Stimulated activated CD8-positive, alpha-beta memory T cell treated with anti-CD3 and anti-CD28 coated beads, Interleukin-15, amount 100 ng/mL, for 48 hours (primary cell): ENCODE measurements at places on chromosomes 1 and 21.

- DNase-seq, result no peak
These were observed 10.1 kb upstream of the ABCA4 start for GRCh38 chr1:94130851-94131595.

DNA sequence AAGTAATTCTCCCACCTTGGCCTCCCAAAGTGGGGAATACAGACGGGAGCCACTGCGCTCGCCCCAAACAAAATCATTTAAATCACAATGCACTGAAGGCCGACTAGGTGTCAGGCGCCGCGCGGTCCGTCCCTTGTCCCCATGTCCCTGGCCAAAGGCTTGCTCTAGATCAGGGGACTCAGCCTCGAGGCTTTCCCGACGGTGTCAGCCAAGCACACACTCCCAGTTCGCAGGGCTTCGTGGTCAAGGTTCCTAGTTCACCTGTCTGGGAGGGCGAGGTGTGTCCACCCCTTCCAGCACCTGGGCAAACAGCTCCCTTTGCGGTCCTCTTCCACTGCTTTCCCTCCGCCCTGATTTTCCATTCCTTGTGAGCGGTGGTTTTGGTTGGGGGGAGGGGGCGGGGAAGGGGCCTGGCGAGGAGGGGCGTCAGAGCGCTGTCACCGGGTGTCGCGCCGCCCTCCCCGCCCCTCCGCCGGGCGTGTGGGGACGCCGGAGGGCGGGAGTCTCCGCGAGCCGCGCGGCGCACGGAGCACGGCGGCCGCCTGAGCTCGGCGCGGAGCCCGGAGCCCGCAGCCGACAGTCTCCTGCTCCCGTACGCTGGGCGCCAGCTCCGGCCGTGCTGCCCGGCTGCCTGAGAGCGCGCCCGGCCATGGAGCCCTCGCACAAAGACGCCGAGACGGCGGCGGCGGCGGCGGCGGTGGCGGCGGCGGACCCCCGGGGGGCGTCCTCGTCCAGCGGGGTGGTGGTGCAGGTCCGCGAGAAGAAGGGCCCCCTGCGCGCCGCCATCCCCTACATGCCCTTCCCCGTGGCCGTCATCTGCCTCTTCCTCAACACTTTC, at the start of gene STUM:
Gene STUM, plus strand, starts transcription at position 509 of the 838 bp plus-strand sequence. Its CDS starts 141 bp downstream, at position 650.
- DNase-seq, result no peak

DNA sequence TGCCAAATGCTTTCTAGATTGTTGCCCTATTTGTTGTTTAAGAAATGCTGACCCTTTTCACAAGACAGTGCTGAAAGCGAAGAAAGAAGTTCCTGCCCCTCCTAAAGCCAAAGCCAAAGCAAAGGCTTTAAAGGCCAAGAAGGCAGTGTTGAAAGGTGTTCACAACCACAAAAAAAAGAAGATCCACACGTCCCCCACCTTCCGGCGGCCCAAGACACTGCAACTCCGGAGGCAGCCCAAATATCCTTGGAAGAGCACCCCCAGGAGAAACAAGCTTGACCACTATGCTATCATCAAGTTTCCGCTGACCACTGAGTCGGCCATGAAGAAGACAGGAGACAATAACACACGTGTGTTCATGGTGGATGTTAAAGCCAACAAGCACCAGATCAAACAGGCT, 55.7 kb downstream of the PSMG1 start:
- no peak for DNase-seq

- DNase-seq, result no peak
These were observed 241.6 kb downstream of the SMYD3 start for GRCh38 chr1:246265481-246265880.

- DNase-seq, result no peak
These were observed 18.3 kb downstream of the CAPN2 start for GRCh38 chr1:223730479-223731132.

- DNase-seq, result no peak
These were observed 14.9 kb downstream of the SNAP47 start for GRCh38 chr1:227749916-227750710.

GRCh38 chr1:33623811-33624210, 151.4 kb downstream of the ZSCAN20 start:
- DNase-seq, result no peak

DNA sequence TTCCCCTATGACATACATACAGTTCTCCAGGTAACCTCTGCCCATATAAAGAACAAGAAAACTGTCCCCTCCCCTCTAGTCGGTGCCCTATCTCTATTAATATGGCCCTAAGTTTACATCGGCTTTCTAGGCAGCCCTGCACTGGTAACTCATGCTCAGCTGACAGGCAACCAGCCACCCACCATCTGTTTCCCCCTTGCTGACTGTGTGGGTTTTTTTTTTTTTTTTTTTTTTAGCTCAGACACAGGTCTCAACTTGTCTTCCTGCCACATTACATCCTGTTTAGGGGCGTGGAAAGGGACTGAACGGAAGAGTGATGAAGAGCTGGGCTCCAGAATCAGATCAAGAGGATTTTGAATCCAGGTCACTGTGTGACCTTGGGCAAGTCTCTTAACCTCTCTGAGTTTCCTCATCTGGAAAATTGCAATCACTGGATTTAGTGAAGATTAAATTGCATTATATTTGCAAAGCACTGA, 14.0 kb downstream of the LAPTM5 start:
- peak; percentile 44 for DNase-seq

DNA sequence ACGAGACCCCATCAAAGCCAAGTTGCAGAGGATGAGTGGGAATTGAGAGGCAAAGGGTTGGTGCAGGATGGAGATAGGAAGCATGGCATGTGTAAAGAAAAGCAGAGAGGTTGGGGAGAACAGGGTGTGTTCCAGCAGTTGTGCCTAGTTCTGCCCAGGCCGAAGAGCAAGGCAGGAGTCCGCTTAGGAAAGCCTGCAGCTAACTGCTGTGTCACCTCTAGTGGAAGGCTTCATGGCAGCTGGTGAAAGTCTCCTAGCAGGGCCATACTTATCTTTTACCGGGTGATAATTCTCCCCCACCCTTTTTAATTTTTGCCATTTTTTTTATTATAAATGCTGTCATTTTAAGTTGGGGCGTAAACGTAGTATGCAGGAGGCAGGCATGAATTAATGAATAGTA, 93.6 kb downstream of the NFIA start:
- DNase-seq, result no peak

DNA sequence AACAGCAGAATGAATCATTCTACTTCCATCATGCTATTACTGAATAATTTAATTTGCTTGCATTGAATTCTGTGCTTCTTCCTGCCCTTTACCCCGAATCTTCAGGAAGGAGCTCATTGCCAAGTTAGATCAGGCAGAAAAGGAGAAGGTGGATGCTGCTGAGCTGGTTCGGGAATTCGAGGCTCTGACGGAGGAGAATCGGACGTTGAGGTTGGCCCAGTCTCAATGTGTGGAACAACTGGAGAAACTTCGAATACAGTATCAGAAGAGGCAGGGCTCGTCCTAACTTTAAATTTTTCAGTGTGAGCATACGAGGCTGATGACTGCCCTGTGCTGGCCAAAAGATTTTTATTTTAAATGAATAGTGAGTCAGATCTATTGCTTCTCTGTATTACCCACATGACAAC, 44.2 kb downstream of the MAP3K7CL start:
- DNase-seq, result no peak

DNA sequence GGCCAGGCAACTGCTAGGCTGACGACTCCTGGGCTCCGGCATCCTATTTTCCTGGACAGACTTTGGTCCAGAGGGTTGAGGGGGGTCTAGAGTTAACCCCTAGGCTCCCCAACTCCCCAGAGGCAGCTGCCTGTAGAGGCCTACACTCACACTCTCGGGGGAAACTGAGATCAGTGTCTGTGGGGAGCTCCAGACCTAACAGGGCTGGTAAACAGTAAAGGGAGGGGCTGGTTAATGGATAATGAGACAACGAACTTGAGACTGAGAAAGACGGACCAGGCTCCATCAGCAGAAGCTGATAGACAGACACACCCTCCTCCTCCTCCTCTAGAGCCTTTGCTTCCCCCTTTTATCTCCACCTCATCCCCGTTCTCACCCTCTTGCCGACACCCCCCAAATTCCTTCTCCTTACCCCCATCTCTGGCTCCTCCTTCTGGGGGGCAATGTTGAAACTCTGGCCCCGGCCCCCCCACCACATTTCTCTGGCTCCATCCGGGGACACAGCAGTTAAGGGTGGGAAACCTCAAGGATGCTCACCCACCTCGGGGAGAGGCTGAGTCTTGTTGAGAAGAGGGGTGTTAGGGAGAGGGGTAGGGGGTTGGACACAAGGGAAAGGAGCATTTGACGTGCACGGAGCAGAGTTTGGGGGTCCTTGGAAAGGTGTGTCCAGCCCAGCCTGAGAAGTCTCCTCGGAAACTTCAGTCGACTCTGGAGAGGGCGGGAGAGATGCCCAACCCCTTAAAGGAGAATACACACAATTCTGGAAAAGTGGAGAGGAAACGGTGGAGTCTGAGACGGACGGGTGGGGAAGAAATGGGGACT, at the start of gene MTMR11:
Gene MTMR11, minus strand, starts transcription at position 710 of the 822 bp plus-strand sequence. Its CDS starts 232 bp downstream, at position 478.
- DNase-seq, result no peak

DNA sequence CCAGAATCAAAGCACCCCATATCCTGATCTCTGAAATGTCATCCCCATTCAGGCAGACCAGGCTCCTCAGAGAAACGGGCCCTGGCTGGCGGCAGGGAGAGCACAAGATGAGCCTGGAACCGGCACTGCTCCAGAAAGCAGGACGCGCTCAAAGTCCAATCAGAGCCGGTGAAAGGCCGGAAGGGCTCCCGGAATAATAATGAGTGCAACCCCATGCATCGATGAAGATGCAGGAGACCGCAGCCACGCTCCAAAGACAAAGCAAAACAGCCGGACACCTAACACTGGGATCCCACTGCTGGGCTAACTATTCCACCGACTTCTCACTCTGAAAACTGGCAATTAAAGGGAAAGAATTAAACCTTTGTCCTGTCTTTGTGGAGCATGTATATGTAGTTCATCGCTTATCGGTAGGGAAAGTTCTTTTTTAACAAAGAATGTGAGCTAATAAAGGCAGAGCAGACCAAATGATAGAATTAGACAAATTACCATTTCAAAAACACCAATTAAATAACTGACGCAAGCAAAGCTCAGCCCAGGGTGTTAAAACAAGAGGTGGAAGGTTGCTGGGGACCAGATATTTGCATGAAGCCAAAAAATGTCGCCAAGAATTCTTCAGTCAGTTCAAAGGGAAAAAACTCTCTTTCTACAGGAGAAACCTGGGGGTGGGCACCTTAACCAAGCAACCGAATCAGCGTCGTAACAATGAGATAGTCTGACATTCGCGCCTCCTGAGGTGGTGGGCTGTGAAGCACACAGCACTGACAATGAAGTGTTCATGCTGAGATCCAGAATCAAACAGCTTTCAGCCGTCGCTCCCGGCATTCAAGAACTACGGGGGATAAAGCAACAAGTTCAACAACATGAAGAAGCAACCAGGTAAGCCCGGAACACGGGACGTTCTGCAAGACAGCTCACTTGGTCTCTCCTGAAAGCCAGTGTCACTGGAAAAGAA, 95.2 kb downstream of the NPHP4 start:
- DNase-seq, result no peak

GRCh38 chr1:155499953-155500639, 62.5 kb downstream of the ASH1L start:
- DNase-seq, result no peak

DNA sequence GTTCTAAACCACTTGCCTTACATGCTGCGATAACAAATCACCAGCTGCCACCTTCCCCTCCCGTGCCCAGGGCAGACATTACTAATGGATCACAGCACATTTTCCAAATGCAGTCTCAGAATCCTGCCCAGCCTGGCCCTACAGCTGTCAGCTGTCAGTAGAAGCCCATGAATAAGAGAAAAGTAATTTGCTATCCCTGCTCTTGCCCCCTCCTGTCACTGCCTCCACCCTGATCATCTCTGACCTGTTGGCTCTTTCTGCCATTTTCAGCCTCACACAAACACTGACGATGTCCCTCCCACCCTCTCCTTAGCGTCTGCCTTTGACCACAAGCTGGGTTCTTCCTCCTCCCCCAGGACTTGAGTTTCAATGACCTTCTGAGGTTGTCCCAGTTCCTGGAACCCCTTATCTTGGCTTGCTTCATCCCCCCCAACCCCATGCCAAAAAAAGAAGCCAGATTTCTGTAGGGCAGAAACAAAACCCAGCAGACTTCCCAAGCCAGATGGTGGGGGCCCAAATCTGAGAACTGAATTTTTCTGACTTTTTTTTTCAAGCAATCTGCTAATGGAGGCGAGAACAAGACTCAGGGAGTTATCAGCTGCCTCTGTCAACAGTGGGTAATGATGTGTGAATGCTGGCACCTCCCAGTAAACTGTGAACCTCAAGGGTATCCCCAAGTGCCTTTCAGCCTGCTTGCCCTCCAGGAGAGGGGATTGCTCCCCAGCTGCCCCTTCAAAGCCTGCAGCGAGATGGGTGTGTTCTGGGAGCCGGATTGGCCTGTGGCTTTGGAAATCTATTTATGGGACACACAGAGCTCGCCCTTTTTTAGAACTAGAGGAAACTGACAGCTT, 216.5 kb upstream of the VAMP3 start:
- DNase-seq, result no peak

DNA sequence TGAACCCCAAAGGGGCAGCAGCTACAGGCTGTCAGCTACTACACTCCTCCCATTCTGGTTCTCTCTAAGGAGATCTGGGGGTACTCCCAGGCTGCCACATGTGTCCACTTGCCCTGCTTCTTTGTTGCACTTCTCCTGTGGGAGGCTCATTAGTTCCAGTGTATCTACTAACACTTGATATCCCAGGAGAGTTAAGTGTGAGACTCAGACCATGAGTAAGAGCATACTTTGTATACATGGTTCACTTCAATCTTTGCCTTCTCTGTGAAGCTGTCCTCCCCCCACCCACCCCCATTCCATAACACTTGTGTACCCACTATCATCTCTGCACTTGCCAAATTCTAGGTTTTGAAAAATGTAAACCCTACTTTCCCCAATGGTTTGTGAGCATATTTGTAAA, 34.9 kb upstream of the GADD45A start:
- no peak for DNase-seq
